Cortex of kidney (tissue), 1 donor: ENCODE measurements at places on chromosomes 11 and 22.
A peak's percentile ranks its signal among the peaks of the same experiment; 100 is the strongest.

DNA sequence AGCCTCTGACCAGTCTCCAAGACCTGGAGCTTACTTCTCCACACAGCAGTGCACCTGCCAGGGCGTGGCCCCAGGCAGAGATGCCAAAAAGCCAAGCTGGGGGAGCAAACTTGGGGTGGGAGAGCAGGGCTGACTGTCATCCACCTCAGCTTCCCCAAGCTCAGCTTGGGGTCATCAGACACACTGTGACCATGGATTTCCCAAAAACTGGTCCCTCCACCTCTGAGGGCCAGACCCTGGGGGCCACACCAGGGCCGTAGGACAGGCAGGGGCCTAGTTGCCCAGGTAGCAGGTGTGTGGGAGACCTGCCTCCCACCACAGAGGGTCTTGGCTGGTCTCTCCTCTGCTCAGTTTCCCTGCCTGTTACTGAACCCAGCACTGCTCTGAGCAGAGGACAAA, 30.6 kb downstream of the ARVCF start:
- no peak for DNase-seq

DNA sequence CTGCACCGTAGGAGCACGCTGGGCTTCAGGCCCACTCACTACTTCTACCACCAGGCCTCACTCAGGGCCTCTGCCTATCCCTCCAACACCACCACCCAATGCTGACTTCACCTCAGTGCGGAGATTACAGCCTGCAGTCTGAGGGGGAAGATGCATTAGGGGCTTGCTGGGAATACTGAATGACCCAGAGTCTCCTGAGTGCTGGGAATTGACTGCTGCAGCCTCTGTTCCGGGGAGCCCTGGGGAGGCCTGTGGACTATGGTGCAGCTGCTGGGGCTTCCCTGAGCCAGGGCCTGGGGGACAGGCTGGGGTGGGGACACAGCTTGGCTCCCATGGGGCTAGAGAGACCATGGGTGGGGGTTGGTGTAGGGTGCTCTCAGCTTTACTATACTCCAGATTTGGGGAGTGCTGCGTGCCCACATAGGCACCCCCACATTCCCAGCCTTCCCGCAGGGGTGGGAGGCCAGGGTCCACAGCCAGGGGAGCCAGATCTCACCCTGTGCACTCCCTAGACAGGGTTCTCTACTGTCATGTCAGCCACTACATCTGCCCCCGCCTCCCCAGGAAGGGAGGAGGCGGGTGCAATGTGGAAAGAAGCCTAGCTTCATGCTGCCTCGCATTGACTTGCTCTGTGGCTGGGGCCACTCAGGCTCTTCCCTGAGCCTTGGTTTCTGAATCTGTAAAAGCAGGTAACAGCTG, 44.4 kb downstream of the GDPD5 start:
- DNase-seq: no peak

GRCh38 chr11:2945031-2945756, 16.0 kb upstream of the PHLDA2 start:
- no peak for DNase-seq

DNA sequence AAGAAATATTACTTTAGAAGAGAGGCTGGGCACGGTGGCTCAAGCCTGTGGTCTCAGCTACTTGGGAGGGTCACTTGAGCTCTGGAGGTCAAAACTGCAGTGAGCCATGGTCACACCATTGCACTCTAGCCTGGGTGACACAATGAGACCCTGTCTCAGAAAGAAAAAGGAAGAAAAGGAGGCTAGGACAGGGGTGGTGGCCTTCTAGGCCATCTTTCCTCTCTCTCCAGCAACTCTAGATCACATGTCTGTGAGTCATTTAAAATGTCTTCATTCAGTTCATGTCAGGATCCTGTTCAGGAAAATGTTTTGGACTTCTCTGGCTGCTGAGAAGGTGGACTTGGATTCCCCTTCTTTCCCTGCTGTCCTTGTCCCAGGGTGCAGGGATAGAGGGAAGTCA, 53.3 kb downstream of the PPFIA1 start:
- DNase-seq: no peak

GRCh38 chr11:19650467-19650866, 62.2 kb upstream of the NAV2 start:
- no peak for DNase-seq

GRCh38 chr11:122804796-122805195, 33.5 kb upstream of the CRTAM start:
- DNase-seq: no peak

- DNase-seq: no peak
Measured at GRCh38 chr11:122910775-122911174, 28.2 kb downstream of the JHY start.

DNA sequence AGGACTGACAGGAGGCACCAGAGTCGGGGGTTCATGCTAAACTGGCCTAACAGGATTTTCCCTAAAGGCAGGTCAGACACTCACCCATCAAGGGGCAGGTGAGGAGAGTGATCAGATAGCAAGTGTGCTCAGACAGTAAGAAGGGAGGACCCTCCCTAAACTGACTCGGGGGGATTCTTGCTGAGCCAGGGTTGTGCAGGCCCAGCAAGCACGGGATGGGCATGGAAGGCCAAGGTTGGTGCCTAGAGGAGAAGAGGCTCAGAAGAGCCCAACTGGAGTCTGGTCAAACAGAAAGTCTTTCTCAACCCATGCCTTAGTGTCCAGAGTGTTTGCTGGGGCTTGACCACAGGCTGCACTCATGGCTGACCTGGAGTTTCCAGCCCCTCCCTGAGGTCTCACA, 6.2 kb upstream of the APOL1 start:
- no peak for DNase-seq

DNA sequence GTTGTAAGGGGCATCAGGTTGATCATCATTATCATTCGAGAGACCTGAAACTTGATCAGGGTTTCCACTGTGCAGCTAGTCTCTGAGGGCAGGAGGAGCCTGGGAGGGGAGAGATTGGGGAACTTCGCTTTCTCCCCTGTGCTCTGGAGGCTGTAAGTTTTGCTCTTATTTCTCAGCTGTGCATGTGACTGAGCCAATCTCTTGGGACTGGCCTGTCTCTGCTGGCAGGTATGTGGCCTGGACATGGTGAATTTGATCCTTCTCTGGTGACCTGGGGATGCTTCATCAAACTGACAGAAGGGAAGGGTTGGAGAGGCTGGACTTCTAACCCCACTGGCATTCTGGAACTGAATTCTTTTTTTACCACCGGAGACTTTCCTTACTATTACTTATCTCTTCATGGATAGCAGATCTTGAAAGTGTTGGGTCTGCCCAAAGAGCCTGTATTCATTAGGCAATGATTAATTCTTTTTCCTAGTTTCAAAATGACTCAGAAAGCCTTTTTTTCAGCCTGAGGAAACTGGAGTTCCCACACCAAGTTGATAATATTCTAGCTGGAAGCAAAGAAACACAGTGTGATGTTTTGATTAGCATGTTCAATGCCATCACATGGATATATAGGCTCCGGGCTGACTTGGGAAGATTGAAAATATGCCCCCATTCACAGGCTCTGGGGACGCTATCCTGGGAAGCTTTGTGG, 36.5 kb downstream of the TSPAN18 start:
- DNase-seq: no peak

DNA sequence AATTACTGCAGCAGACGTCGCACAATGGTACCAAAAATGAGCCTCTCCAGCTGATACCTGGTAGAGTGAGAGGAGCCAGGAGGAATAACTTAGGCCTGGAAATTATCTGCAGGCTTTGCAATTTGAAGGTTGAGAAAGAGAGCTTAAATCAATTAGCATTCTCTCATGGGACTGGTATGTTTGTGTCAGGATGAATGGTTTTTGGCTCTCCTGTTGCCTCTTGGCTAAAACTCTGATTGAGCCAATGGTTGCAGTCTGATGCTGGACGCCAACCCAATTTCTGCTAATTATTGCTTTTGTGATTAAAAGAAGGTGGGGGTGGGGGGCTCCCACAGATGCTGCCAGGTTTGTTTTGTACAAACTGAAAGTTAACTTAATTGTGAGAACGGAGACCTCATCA, 12.5 kb upstream of the NELL1 start:
- no peak for DNase-seq

DNA sequence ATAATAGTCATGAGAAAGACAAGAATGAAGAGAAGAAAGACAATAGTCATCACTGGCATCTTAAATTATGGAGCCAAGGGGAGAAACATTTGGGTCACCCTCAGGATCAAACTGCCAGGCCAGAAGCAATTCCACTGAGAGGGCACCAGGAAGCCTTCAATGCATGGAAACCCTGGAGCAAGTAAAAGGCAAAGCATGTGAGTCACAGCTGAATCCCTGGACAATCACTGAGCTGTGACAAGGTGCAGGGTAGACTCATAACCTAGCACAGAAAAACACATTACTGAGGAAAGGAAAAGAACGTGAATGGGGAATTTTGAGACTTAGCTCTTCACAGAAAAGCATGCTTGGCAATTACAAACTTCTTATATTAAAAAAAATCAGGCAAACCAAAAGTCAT, 1.6 kb downstream of the KCNJ1 start:
- no peak for DNase-seq

GRCh38 chr22:38935023-38935422, 22.4 kb upstream of the APOBEC3A start:
- no peak for DNase-seq

GRCh38 chr11:44583353-44583669, 17.8 kb downstream of the CD82 start:
- DNase-seq: no peak

- peak; percentile 32 for DNase-seq
Measured at GRCh38 chr22:28442264-28442710, 237.4 kb downstream of the TTC28 start.

DNA sequence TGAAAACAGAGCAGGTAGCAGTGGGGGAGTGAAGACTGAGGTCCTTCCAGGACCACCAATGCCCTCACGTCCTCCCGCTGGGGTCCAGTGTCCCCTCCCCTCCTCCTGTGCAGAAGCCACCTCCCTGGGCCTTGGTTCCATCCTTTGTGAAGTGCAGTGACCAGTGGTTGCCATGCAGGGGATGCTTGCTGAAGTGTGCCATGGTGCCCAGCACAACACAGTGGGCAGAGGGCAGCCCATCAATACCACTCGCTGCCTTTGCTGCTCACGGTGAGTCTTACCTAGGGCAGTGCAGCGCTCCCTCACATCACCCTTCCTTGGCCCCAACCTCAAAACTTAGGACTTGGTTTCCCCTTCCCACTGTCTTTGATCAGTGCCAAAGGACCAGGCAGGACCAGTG, 12.9 kb downstream of the MYEOV start:
- no peak for DNase-seq

- DNase-seq: no peak
Measured at GRCh38 chr22:43616645-43617044, 195.5 kb downstream of the EFCAB6 start.

DNA sequence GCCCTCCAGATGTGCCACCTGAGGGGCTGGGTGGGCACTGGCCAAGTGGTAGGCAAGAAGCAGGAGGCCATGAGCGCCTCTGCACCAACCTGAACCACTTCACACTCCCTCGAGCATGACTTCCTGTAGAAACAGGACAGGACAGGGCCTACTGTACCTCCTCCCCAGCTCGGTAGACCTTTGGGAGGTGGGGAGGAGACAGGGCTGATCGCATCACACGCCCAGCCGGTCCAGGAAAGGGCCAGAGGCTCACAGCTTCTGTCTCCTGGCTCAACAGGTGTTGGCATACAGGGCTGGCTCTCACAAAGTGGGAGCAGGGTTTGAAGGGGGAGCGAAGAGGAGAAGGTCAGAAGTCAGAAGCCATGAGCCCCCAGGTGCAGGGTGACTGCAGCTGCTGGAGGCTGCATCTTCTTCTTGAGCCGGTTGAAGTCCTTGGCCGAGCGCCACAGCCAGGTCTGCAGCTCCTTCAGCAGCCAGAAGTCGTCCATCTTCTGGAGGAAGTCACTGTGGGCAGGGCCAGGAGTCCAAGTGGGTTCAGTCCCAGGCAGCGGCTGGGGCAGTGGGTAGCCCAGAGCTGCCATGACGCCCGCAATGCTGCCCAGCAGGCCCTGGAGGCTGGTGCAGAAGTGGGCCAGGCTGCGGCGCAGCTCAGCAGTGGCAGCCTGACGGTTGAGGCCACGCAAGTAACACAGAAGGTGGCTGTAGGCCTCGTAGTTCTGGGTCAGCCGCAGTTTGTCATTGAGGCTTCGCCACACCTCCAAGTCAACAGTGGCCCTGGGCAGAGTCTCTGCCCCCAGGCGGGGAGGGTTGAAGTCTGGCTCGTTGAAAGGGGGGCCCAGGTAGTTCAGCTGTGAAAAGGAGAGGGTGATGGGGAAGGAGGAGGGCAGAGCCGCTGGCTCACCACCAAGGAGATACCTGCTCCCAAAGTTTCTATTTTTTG, 8.3 kb downstream of the CLCF1 start:
- DNase-seq: no peak

DNA sequence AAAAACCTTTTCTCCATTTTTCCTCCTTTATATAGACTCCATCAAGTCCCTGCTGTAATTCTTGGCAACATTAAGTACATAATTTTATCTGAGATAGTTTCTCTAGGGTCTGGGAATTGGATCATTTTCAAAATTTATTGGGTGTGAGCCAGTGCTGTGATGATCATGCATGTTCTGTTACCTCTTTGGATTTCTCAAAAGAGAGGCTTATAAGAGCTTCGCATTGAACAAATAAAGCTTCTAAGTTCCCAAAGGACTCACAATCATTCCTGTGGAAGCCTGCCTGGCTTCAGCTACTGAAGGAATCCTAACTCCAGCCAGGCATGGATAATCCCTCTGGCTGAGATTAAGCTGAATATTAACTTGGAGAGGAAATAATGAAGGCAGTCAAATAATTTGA, 208.5 kb downstream of the RAB38 start:
- DNase-seq: no peak

- DNase-seq: no peak
Measured at GRCh38 chr11:115718106-115718505, 213.9 kb upstream of the CADM1 start.

GRCh38 chr22:29152045-29152953, 53.4 kb upstream of the EMID1 start:
- DNase-seq: no peak

GRCh38 chr11:44366026-44366425, 56.1 kb upstream of the ALX4 start:
- no peak for DNase-seq

DNA sequence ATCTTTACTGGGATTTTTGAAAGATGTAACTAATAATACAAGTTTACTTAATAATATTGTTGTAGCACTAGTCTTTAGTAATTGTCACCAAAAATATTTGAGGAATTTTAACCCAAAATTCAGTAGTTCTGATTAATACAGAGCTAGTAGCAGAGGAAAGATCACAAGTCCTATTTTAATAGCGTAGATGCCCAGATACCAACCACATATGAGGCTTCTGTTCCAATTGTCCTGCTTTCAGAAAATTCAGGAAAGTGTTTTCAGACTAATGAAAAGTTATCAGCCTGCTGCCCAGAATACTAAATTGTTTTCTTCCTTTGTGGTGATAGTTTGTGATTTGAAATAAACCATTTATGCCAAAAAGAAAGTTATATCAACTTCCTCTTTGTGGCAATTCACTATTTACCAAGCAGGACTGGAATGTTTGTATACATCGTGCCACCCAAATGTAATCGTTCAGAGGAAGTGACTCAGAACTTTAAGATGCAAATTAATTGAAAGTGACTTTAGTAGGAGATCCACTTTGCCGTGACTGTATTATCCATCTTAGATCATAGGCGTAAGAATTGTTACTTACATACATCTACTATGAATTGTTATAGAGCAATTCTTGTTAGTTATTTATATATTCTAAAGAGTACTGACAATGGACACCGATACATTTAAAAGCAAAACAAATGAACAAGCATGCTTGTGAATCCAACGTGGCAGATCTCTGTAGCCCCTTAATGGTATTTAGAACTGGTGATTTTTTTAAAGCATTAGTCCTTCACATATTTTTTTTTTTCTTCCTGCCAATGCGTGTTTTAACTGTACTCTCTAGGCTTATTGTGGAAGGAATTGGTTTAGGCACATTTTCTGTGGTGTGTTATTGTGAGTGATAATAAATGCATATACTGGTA, 231.0 kb downstream of the DDX10 start:
- no peak for DNase-seq

- no peak for DNase-seq
Measured at GRCh38 chr11:3664032-3664630, 7.1 kb downstream of the CHRNA10 start.
